ENCODE measurements at places on chromosomes 5 and 9. TPM values are rescaled to one million over a fixed set of nuclear protein-coding genes. Genes with fewer than 3 reads are reported as not detected.

- no peak for DNase-seq
These were observed 383.3 kb downstream of the OSTF1 start for GRCh38 chr9:75471549-75472114.

- DNase-seq = no peak
These were observed 79.3 kb downstream of the STARD4 start for GRCh38 chr5:111432883-111433536.

The PCDHB13 gene
- total RNA-seq = 2.9 TPM

The GKAP1 gene
- total RNA-seq = 6.1 TPM

GRCh38 chr5:180294411-180294810 lies 2.5 kb upstream of the MAPK9 start:
- no peak for DNase-seq

The BTF3 gene
- total RNA-seq = 736 TPM

The ZFP37 gene
- total RNA-seq = 5.2 TPM

DNA sequence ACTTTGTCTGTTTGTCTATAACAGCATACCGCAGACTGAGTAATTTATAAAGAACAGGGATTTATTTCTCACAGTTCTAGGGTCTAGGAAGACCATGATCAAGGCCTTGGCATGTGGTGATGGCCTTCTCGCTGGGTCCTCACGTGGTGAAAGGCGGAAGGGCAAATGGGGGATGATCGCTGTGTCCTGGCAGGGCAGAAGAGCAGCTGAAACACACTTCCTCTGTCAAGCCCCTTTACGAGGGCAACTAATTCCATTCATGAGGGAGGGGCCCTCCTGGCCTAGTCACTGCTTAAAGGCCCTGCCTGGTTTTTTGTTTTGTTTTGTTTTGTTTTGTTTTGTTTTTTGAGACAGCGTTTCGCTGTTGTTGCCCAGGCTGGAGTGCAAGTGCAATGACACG lies 41.9 kb upstream of the UBTD2 start:
- no peak for DNase-seq

DNA sequence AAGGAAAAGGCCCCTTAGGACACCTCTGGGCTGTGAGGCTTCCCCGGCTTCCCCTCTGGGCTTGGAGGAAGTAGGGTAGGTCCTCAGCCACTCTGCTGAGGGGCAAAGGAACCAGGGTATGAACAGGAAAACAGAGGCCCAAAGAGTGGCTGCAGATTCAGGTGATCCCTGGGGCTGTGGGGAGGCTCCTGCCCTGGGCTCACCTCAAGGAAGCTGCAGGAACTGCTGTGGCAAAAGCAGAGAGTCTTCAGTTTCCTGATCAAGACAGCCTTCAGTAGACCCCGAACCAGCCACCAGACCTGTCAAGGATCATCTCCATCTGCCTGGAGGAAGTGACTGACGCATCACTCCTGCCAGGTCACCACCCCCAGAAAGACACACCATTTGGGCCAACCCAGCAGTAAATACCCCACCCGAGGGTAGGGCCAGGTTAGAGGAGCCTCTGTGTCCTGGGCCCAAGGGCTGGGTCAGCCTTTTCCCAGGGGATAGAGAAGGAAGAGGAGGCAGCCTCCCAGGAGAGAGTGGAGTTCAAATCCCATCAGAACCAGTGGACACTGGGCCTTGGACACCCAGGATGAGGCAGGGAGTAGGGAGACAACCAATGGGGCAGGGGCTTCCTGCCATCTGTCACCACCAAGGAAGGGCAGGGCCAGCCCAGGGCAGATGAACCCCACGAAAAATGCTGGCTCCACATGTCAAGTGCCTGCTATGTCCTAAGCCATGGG lies 5.8 kb upstream of the ST6GALNAC6 start:
- DNase-seq = no peak

- DNase-seq = no peak
These were observed 171.7 kb downstream of the MACROH2A1 start for GRCh38 chr5:135227064-135228022.

- DNase-seq = no peak
These were observed 305.2 kb downstream of the EFNA5 start for GRCh38 chr5:107365320-107366109.

The CAMK4 gene
- 5.8 TPM for total RNA-seq

GRCh38 chr9:81716409-81716808 lies 27.1 kb upstream of the TLE1 start:
- no peak for DNase-seq

The SHC3 gene
- total RNA-seq = 4.2 TPM

DNA sequence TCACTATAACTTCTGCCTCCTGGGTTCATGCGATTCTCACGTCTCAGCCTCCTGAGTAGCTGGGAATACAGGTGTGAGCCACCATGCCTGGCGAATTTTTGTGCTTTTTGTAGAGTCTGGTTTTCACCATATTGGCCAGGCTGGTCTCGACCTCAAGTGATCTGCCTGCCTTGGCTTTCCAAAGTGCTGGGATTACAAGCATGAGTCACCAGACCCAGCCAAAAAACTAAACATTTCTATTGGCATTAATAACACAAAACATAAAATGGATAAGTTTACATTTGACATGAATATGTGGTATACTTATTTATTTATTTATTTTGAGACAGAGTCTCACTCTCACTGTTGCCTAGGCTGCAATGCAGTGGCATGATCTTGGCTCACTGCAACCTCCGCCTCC lies 13.6 kb upstream of the REEP5 start:
- no peak for DNase-seq

The CCDC171 gene
- 2.8 TPM for total RNA-seq

The IL4 gene
- total RNA-seq = not detected

DNA sequence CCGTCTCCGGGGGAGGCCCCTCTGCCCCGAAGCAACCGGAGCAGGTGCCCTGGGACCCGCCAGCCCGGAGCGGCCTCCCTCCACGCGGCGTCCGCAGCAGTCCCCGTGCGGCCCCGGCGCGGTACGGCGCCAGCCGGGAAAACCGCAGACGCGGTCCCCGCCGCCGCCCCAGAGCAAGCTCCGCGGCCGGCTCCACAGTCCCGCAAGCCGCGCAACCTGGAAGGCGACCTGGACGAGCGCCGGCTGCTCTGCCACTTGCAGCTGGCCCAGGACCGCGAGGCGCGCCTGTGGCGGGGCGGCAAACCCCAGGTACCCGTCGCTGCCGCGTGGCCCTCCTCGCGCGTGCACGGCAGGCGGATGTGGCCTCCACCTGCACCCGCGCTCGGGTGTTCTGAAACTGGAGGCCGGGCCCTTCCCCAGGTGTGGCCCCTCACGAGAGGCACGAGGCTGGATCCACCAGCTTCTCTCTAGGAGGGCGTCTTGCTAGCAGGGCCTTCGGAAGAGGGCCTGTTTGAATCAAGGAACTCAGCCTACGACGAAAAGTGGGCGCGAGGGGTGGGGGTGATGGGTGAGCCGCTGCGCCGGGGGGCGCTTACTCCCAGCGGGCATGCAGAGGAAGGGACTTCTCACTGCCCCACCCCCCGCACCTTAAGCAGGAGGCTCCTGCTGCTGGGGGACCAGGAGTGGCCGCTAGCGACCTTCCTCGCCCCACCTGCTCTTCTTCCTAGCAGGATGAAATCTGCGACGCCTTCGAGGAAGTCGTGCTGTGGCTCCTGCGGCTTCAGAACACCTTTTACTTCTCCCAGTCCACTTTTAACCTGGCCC lies 602 bp downstream of the CCNI2 start:
- peak; percentile 60 for DNase-seq

The SYK gene
- total RNA-seq = 7.4 TPM

- DNase-seq = no peak
These were observed 605.9 kb upstream of the KLF4 start for GRCh38 chr9:108095496-108095895.
